Neural crest cell (in vitro differentiated cells): ENCODE measurements at places on chromosomes 16 and 17. TPM values are rescaled to one million over a fixed set of nuclear protein-coding genes. Genes with fewer than 3 reads are reported as not detected.

DNA sequence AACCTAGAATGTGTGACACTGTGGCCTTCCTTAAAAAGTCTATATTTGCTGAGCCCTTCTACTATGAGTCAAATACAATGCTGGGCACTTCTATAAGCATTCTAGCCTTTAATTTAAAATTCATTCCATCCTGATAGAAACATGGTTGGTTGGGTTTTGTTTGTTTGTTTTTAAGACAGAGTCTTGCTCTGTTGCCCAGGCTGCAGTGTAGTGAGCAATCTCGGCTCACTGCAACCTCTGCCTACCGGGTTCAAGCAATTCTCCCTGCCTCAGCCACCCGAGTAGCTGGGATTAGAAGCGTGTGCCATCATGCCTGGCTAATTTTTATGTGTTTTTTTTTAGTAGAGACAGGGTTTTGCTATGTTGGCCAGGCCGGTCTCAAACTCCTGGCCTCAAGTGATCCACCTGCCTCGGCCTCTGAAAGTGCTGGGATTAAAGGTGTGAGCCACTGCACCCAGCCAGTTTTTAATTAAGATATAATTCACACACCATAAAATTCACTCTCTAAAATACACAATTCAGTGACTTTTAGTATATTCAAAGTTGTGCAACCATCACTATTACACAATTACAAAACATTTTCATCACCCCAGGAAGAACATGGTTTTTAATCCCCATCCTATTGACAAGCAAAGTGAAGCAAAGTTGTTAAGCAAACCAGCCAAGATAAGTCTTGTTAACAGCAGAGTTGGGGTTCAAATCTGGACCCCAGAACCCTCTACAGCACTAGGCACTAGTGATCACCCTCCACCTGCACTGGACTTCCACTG, 42.8 kb downstream of the CMTM4 start:
- DNase-seq: no peak

- DNase-seq: no peak
These were observed 19.0 kb downstream of the PIK3R5 start for GRCh38 chr17:8946476-8946875.

DNA sequence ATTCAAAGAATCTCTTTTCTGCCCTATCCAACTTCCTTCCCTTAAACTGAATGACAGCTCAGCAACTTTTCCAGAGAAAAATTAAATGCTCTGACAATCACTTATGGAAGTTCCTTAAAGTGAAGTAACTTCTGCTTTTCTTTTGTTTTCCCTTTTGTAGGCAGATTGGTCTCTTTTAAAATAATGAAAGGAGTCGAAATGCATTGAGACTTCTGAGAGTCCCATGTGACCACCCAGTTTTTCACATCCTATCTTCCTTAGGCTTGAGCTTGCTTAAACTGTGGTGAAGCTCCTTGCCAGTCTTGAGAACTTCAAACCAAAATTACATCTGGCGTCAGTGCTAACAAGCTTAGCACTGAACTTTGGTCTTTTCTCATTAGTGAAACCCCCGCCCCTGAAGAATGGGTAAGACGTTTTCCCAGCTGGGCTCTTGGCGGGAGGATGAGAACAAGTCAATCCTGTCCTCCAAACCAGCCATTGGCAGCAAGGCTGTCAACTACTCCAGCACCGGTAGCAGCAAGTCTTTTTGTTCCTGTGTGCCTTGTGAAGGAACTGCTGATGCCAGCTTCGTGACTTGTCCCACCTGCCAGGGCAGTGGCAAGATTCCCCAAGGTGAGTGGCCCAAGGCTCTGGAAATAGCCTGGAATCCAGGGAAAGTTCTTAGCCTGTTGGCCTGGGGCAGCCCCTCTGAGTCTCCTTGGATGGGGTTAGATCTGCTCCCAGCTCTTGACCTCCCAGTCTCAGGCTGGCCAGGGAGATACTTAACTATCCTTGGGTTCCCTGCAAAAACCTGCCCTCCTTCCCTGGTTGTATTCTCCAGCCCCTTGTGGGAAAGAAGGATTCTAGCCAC, 1.2 kb downstream of the TMEM106A start:
- no peak for DNase-seq

GRCh38 chr16:4830408-4830807, 16.7 kb downstream of the GLYR1 start:
- DNase-seq: no peak

Gene APOH
- total RNA-seq: not detected in 2 replicates

Gene BCO1
- total RNA-seq: not detected in 2 replicates

DNA sequence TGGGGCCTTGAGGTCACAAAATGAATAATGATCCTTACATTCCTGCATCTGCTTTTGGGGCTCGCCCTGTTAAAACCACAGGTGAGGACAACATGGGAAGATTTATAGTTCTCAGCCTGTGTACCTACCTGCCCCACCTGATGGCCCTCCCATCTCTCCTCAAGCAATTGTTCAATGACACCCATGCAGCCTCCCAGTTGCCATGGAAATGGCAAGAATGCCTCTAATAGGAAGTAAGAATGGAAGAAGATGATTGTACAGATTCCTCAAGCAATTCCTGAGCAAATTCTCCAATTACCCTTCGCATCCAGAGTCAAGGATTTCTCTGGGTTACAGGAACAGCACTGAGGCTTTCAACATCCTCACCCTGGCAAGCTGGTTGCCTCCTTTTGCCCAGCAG, 78.6 kb upstream of the CCL2 start:
- no peak for DNase-seq

DNA sequence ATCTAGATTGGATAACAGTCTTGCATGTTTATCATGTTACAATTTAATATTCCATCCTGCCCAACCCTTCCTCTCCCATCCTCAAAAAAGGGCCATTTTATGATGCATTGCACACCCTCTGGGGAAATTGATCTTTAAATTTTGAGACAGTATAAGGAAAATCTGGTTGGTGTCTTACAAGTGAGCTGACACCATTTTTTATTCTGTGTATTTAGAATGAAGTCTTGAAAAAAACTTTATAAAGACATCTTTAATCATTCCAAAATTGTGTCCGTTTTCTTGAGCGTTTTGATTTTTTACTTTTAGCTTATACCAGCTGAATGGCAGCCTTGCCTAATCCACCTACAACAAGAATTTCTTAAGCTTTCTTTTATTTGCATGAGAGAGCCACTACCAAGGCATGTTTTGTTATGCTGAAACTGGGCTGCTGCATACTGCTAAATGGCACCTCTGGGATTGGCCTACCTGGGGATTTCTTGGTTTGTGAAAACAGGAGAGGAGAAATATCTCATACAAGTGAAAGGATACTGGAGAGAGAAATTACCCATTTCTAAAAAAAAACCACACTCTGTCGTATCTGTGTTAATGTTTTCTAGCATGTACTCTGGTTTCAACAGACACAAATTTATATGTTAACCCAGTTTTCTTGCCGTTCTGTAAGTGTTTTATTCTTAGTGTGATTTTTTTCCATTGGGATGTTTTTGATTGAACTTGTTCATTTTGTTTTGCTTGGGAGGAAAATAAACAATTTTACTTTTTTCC, 52.2 kb downstream of the TUBD1 start:
- DNase-seq: no peak
